RPMI7951 (cell line): ENCODE measurements at places on chromosomes 13 and 19. TPM values are rescaled to one million over a fixed set of nuclear protein-coding genes. Genes with fewer than 3 reads are reported as not detected.

DNA sequence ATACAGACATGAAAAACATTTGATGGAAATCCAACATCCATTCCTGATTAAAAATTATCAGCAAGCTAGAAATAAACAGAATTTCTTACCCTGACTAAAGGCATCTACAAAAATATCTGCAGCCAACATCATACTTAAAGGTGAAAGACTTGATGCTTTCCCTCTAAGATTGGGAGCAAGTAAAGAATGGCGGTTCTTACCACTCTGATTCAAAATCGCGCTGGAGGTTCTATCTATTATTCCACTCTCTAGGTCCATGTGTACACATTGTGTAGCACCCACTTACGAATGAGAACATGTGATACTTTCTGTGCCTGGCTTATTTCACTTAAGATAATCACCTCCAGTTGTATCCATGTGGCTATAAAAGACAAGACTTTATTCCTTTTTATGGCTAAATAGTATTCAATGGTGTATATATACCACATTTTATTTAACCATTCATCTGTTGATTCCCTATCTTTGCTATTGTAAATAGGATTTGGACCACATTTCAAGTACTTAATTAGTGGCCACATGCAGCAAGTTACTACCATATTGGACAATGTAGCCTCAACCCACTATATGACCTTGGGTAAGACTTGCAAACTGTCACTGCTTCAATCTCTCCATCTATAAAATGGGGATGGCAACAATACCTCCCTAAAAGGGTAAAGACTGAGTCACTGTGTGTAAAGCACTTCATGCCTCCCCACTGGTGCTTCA, 38.4 kb upstream of the CYP2A7 start:
- DNase-seq = no peak

DNA sequence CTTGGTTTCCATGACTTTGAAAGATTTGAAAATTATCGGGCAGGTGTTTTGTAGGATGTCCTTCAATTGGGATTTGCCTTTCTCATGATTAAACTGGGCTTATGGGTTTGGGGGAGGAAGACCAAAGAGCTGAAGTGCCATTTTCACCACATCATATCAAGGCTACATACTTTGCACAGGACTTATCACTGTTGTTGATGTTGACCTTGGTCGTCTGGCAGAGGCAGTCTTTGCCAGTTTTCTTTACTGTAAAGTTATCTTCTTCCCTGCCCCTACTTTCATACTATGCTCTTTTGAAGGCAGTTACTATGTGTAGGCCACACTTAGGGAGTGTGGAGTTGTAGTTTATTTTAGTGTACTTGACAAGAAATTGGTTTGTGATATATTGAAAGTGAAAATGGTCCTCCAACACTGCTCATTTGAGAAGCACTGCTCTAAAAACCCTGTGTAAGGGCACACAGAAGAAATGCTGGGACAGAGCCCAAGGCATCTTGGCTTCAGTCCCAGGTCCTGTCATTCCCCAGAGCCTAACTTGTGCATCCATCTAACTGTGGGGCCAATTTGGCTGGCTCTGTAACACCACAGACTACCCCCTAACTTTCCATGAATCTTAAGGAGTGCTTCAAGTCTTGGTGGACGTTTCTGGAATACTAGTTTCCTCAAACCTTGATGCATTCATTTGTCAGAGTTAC, 384.9 kb downstream of the KCNRG start:
- peak; percentile 71 for DNase-seq

DNA sequence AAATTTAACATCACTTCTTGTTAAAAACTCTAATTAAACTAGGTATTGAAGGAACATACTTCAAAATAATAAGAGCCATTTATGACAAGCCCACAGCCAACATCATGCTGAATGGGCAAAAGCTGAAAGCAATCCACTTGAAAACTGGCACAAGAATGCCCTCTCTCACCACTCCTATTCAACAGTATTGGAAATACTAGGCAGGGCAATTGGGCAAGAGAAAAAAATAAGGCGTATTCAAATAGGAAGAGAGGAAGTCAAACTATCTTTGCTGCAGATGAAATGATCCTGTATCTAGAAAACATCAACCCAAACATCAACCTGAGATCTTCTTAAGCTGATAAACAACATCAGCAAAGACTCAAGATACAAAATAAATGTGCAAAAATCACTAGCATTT, 15.6 kb upstream of the LILRB1 start:
- DNase-seq = no peak

The ACTMAP gene
- total RNA-seq = 1.3 and 1.5 TPM in 2 replicates

DNA sequence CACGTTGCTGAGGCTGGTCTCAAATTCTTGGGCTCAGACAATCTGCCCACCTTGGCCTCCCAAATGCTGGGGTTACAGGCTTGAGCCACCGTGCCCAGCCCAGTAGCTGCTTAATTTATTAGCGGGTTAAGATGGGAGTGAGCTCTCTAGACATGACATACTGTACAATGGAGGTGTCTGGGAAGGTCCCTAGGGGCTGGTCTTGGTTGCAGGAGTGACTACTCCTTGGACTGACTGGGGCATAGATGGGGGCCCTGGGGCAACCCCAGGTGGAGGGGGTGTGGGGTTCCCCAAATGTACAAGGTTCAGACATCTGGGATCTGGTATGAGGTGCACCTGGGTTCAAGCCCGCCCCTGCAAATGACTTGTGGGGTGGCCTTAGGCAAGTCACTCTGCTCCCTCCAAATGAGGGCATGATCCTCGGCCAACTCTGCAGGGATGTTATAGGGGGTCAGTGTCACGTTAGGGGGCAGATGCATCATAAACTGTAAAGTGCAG, 12.8 kb downstream of the CIB3 start:
- no peak for DNase-seq

The FGF21 gene
- total RNA-seq = not detected in 2 replicates

DNA sequence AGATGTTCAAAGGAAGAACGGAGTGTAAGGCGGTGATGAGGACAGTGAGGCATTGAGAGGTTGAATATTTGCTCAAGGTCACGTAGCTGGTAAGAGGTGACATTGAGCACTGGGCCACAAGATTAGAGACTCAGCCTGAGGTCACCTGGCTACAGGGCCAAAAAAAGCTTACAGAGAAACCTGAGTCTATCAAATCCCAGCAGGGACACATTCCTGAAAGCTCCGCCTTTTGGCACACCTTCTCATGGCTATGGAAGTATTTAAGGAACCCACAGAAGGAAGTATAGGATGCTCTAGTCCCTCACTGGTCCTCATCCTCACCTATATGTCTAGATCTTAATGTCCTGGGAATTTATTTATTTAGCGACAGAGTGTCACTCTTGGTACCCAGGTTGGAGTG, 17.4 kb downstream of the ZNF586 start:
- no peak for DNase-seq

GRCh38 chr19:15684828-15685227, 11.9 kb downstream of the CYP4F12 start:
- no peak for DNase-seq

- DNase-seq = no peak
Observed at GRCh38 chr13:38636073-38636472, 50.8 kb upstream of the FREM2 start.

The PCP2 gene
- not detected in 2 replicates for total RNA-seq

- no peak for DNase-seq
Observed at GRCh38 chr19:56670401-56670960, 1.1 kb downstream of the ZNF835 start.

DNA sequence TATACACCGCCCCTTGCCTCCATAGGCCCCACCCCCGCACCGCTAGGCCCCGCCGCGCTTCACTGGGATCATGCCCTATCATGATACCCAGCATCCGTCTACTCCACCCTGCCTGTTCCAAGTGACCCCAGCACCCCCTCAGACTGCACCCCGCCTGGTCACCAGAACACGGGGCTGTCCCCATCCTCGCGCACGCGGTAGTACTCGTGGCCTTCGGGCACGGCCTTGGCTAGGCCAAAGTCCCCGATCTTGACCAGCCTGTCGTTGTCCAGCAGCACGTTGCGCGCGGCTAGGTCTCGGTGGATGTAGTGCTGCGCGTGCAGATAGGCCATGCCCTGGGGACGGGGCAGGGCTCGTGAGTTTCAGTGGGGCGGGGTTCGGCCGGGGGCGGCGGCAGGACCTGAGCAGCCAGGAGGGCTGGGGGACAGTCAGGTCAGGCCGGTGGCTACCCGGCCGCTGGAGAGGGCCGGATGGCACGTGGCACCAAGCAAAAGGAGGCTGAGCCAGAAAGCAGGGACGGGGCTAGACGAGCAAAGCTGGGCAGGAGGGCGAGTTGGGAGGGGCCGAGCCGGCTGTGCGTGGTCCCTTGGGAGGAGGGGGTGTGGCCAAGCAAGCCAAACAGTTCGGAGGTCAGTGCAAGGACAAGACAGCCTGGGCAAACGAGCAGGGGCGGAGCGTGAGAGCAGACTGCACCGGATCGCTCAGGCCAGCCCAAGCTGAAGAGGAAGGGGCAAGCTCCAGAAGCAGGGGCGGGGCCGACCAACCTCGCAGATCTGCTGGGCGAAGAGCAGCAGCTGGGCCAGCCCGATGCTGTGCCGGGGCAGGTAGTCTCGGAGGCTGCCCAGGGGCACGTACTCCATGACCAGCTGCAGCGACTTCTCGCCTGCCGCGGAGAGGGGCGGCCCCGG, 13.6 kb upstream of the ICAM3 start:
- DNase-seq = no peak

The KCNC3 gene
- total RNA-seq = 0.12 TPM in 1 of 2 replicates, not detected in the other

DNA sequence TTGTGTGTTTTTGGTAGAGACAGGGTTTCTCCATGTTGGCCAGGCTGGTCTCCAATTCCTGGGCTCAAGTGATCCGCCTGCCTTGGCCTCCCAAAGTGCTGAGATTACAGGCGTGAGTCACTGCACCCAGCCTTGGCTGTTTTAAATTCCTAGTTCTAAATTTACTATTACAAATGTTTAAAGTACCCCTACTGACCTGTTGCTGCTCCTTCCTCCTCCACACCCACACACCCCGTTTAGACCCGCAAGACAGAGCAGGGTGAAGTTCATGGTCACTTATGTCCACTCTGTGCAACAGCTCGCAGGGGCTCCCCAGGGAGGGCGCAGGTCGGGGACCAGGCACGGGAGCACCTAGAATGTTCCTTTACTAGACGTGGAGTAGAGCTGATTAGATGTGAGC, 28.7 kb downstream of the TMEM161A start:
- no peak for DNase-seq

DNA sequence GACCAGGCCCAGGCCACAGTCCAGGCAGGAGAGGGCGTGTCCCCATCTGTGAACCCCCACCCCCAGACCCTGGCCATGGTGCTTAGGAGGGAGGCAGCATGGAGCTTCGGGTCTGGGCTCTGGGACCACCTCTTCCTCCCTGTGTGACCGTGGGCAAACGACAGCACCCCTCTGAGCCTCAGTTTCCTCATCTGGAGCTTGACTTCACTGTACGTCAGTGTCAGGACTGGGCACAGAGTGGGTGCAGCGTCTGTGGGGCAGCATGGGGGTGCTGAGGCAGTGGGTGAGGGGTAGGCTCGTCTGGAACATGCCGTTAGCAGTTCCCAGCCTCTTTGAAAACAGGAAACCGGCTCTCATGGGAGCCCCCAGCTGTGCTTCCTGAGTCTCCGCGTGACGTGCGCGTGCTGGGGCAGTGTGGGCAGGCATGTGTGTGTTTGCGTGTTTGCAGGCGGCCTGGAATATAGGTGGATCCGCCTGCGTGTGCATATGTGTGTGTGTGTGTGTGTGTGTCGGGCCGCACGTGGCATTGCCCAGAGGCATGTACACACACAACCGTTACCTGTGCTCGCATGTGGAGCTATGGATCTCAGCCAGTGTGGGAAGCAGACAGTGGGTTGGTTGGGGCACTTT, 15.8 kb downstream of the ARRDC2 start:
- DNase-seq = no peak

GRCh38 chr13:110445183-110445582, 116.3 kb downstream of the RAB20 start:
- DNase-seq = peak; percentile 79

The GARIN5A gene
- total RNA-seq = 1.3 TPM in 1 of 2 replicates, not detected in the other

DNA sequence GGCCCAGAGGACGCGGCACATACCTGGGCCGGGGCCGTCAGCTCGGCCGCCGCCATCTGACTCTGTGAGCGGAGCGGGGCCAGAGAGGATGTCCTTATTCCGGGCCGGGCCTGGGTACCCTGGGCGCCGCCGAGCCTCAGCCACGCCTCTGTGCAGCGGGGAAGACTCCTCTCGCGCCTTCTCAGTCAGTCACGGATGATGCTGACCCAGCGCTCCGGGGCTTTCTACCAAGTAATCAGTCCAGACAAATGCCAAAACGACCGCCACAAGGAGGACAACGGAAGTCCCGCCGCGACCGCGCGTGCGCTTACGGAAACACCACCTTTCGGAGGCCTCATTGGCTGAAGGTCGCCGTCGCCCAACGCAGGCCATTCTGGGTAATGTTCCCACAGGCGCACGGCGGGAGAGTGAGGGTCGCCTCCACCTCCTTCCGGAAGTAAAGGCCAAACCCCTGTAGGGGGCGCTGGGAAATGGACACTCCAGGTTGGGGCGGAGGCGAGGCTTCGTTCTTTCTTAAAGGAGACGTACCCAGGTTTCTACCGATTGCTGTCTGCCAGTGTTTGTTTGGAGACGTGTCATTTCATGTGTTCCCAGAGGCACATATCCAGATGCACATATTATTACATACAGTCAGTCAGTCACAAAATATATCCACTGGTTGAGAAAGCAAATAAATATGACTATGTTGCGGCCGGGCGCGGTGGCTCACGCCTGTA, at the start of gene ZNF256:
ZNF256 (minus strand) TSS at position 288 of the 716 bp plus-strand sequence; CDS start at position 56, 232 bp downstream.
- peak; percentile 96 for DNase-seq

DNA sequence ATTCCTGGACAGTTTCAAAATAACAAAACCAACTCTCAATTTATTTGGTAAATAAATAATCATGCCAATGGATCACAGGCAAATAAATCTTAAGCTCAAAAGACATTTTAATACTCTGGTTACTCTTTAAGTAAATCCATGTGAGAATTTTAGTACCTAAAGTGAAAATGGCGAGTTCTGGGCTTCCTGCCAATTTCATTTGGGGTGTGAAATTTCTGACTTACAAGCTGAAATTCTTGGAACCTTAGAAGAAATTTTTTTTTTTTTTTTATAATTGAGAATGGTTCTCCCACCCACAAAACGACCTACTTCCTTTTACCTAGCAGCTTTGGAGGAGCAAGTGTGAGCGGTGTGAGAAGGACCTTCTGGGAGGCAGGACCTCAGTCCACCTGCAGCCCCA, 354.5 kb upstream of the NBEA start:
- DNase-seq = no peak

The NCR1 gene
- not detected in 2 replicates for total RNA-seq

The RNF113B gene
- not detected in 2 replicates for total RNA-seq

DNA sequence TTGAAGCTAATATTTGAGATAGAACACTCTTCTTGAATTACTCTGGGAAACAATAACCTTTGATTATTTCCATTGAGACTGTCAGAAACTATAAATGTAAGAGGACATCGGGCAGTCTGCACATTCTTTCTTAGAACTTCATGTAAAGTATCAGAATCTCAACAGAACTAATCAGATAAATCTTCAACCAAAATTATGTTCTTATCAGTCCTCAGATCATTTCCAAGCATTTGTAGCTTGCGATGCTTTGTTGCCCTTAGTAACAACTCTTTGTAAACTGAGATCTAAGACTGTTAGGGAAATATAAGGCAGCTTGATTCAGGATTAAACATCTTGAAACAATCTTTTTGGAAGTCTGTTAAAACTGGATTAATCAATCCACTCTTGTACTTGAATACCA, 70.3 kb downstream of the FNDC3A start:
- peak; percentile 18 for DNase-seq

The GPR12 gene
- not detected in 2 replicates for total RNA-seq

GRCh38 chr19:57665261-57665806, 3.4 kb upstream of the ZSCAN4 start:
- DNase-seq = no peak

The ZNF677 gene
- total RNA-seq = 12.4 and 14.4 TPM in 2 replicates

The OLFM2 gene
- 0.49 and 1.4 TPM in 2 replicates for total RNA-seq

The GSX1 gene
- not detected in 2 replicates for total RNA-seq
